NCI-H2081 (cell line): ENCODE measurements at places on chromosomes 1 and 21.

DNA sequence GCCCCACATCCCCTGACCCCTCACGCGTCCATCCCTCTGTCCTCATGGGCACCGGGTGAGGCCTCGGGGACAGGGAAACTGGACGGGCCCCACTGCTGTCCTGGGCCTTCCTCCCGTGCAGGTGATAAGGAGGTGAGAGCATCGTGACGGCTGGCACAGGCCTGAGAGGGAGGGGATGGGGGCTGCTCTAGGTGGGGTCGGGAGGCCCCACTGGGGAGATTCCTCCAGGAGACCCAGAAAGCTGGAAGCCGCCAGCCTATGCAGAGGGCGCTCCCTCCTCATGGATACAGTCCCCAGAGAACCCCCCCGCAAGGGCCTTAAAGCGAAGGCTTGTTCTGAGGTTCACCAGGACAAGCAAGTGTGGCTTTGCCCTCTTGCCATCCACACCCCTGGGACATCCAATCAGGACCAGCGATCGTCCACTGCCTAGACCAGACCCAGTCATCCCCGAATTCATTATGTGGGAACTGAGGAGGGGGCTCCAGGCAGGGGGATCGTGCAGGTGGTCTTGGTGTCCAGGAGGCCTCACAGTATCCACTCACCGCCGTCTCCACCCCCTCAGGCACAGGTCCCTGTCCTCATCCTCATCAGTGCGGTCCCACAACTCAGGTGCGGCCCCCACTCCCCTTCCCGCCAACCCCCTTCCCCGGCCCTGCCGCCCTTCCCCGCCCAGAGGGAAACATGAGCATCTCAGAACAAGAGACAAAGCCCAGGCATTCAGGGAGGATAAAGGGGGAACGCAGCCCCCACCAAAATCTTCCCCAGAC, 45.3 kb upstream of the COL18A1 start:
- DNase-seq, result no peak

DNA sequence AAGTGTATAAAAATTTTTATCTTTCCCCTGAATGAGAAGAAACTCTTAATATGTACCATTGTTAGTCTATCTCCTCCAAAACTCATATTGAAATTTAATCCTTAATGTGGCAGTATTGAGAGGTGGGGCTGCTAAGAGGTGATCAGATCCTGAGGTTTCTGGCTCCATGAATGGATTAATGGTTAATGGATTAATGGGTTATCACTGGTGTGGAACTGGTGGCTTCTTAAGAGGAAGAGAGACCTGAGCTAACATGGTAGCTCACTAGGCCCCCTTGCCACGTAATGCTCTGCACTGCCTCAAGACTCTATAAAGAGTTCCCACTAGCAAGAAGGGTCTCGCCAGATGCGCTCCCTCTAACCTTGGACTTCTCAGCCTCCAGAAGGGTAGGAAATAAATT, 70.6 kb upstream of the ZBTB18 start:
- no peak for DNase-seq

GRCh38 chr1:200960236-200960947, 63.1 kb downstream of the KIF21B start:
- DNase-seq, result no peak

DNA sequence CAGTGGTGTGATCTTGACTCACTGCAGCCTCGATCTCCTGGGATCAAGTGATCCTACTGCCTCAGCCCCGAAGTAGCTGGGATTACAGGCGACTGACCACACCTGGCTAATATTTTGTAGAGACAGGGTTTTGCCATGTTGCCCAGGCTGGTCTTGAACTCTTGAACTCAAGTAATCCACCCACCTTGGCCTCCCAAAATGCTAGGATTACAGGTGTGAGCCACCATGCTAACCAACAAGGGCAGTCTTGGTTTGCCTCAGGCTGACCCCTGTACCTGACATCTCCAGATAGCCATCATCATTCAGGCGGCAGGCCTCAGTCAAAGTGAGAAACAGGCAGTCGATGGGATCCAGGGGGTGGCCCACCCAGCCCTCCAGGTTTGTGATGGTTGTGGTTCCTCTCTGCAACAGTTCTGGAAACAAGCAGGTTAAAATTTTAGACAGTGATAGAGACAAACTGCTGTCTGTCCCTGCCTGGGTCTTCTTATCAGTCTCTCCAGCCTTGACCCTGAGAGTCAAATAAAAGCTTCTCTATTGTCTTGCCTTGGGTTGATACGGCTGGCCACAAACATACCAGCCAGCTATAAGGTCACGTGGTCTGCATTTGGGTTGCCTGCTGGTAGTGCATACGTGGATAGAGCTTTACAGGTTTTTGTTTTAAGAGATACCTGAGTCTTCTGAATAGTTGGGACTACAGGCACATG, 26.8 kb downstream of the UROD start:
- DNase-seq, result no peak

DNA sequence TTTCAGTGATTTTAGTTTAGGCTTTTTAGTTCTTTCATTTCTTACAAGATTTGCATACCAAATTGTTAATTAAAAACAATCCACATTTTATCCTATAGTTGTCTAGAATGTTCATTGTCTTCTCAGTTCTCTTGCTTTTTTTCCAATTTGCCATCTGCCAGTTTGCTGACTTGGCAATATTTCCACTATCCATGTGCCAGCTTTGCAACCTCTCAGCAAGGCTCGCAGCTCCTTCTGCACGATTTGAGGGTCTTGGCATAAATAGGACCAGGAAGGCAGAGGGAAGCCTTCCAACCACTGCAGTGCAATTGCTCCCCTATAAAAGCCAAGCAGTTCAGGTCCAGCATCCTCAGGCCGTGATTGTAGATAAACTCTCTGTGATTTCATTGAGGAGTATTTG, 306.8 kb upstream of the FMN2 start:
- DNase-seq, result no peak

GRCh38 chr1:94036730-94037129, 84.2 kb downstream of the ABCA4 start:
- DNase-seq, result no peak

DNA sequence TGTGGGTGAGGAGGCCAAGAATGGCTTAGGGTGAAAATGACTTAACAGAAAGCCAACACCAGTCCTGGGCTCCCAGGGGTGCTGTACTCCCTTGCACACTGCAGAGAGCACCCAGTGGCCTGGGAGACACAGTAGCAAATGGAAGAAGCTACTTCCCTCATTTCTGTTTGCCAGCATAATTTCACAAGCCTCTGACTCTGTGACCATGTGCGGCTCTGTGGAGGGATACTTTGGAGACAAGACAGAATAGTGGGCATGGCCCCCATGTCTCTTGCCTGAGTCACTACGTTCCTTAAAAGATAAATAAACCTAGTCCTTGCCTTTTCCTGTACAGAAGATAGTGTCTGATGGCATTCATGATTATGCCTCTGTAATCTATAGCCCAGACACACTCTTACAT, 38.1 kb downstream of the TRIM62 start:
- DNase-seq, result no peak

DNA sequence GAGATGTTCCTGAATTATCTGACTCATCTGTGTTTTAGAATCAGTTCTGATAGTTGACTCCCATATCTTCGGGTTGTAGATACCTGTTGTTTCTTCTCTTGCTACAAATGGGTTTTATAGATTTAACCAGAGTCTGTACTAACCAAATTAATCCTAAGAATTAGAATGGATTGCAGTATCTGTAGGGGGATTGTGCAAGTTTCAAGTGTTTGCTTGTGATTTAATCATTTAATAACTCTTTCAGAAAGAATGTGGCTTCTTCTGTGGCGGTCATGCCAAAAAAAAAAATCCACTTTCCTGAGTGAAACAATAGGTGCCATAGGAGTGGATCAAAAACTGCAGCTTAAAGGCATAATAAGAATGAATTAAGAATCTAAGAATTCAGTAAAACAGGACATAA, 9.4 kb downstream of the IPO9 start:
- DNase-seq, result no peak

GRCh38 chr1:30407865-30408580, 315.4 kb downstream of the MATN1 start:
- no peak for DNase-seq

GRCh38 chr1:222616525-222616924, 1.4 kb upstream of the MIA3 start:
- DNase-seq, result no peak

- peak; percentile 27 for DNase-seq
Observed at GRCh38 chr21:41055266-41055665, 112.7 kb upstream of the BACE2 start.

- DNase-seq, result no peak
Observed at GRCh38 chr1:223747838-223748335, 35.5 kb downstream of the CAPN2 start.

GRCh38 chr1:35361638-35362037, 93.1 kb downstream of the ZMYM4 start:
- no peak for DNase-seq

GRCh38 chr1:180425952-180426351, 76.4 kb downstream of the ACBD6 start:
- no peak for DNase-seq

- DNase-seq, result peak; percentile 60
Observed at GRCh38 chr1:87642581-87643221, 314.0 kb downstream of the LMO4 start.

DNA sequence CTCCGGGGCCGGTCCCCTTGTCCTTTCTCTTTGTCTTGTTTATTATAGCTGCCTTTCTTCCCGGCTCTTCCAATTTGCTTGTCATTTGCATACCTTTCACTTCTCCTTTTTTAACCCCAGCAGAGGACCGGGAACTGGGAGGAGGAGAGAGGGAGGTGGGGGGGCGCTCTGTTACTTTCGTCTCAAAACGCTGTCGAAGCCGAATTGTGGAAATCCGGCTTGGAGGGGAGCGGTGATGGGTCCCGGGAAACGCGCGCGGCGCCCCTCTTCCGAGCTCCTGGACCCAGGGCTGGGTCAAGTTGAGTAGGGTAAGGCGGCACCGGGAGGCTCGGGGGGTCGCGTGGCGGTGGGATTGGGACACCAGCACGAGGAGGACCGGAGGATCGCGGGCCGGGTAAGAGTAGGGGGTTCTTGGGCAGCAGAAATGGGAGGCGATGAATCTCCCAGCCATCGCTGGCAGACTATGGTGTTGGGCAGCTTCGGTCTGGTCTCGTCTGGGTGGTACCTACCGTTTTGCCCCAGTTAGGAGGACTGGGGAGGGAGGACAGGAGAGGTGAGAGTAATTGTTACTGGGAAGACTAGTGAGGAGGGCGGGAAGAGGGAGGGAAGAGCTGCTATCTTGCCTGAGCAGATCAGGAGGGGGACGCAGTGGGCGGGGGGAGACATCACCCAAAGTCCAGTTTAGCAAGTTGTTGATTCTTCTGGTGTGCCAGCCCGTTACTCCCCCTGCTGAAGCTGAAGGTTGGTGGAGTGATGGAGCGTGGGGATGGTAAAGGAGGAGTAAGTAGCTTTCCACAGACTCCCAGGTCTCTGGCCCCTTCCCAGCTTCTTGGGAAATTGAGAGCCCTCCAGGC, 1.5 kb downstream of the PROX1 start:
- peak; percentile 40 for DNase-seq

- no peak for DNase-seq
Observed at GRCh38 chr1:39328095-39328494, 123.6 kb downstream of the MACF1 start.

- no peak for DNase-seq
Observed at GRCh38 chr1:162074276-162075005, 5.0 kb downstream of the NOS1AP start.

DNA sequence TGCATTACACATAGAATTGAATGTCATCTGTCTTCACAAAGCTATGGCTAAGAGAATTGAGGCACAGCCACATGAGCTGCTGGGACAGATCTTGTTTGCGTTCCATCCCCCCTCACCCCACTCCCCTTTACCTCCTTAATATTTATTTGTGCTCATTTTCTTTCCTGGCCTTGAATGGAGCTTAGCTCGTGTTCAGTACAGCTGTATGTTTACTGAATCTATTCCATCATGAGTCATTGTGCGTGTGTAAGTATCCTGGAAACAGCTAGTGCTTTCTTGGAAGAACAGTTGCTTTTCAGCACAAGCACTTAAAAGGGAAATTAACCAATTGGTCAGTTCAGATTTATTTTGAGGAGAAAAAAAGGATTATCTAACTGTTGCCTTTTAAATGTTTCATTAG, 14.7 kb downstream of the PROX1 start:
- DNase-seq, result peak; percentile 64

GRCh38 chr1:219810451-219810850, 117.9 kb downstream of the SLC30A10 start:
- no peak for DNase-seq

DNA sequence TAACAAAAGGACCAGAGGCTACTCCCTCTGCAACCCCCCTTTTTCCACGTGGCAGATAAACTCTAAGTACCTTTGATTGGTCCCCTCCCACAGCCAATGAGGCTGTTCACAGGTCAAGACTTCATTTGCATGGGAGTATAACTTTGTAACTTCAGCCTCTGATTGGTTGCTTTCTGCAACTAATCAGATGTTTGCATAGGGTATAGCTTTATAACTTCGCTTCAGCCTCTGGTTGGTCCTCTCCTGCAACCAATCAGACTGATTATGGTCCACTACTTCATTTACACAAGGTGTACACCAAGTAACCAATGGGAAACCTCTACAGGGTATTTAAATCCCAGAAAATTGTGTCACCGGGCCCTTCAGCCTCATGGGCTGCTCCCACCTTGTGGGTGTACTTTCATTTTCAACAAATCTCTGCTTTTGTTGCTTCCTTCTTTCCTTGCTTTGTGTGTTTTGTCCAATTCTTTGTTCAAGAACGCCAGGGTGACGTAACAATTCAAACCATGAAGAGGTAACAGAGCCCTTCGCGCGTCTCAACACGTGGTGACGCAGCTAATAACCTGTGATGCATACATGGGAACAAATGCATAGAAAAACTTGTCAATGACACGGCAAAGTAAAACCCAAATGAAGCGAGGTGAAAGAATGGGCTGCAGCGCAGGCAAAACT, 47.2 kb downstream of the VPS26C start:
- DNase-seq, result no peak

DNA sequence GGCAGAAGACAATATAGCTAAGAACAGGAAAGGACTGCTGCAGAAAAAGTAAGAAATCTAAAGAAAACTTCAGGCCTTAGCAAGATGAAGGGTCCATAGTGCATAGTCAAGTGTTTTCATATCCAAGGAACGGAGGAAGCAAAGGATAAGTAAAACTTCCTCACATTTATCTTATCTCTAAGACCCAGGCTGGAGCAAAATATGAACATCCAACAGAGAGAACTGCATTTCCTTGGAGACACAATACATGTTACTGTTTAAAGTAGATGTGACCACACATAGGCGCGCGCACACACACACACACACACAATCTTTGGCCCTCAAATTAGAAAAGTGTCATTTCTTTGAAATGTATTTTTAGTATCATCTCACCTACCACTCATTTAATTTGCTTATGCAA, 66.7 kb downstream of the TTLL7 start:
- DNase-seq, result no peak
